ENCODE measurements at places on chromosomes 13 and 19. TPM values are rescaled to one million over a fixed set of nuclear protein-coding genes. Genes with fewer than 3 reads are reported as not detected.
A peak's percentile ranks its signal among the peaks of the same experiment; 100 is the strongest.

DNA sequence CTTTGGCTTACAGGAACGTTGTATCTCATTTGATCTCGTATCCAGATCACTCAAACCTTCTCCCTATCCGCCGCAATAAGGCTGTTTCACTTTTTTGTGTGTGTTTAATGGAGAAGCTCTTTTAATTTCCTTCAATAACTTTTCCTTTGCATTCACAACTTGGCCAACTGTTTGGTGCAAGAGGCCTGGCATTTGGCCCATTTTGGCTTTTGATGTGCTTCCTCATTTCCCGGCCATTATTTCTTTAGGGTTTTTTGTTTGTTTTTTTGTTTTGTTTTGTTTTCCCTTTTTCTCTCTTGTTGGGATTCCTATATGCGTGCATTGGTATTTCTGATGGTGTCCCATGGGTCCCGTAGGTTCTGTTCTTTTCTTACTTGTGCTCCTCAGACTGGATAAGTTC is 6.1 kb upstream of the UPF3A start:
- H3K4me1 ChIP-seq: peaks cover 6% of the 10 kb centered on the region
- no peak overlapping the region for H3K4me3 ChIP-seq
- H3K27me3 ChIP-seq: no peaks in the 10 kb centered on the region
- H3K27ac ChIP-seq: no peak overlapping the region
- no peak for DNase-seq
- H3K36me3 ChIP-seq: peaks cover 9% of the 10 kb centered on the region

DNA sequence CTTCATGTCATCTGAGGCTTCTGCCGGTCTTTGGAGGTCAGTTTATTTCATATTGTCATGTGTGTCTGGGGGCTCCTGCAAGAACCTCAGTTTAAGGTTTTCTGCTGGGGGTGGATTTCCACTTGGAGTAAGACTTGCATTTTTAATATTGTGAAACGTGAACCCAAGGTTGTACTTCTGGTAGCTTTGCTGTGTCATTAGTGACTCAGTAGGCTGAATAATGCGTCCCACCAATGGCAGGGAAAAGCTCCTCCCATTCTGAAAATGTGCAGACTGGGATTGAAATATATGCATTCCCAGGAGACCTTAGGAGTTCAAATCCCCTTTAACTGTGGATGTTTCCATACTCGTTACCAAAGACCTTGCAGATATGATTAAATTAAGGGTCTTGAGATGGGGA is 46.2 kb downstream of the ING1 start:
- DNase-seq: no peak
- H3K4me3 ChIP-seq: no peak overlapping the region
- H3K27ac ChIP-seq: no peak overlapping the region
- no peaks in the 10 kb centered on the region for H3K4me1 ChIP-seq
- no peaks in the 10 kb centered on the region for H3K27me3 ChIP-seq

- H3K4me1 ChIP-seq: peaks cover 57% of the 10 kb centered on the region
- no peaks in the 10 kb centered on the region for H3K36me3 ChIP-seq
- peak overlapping the region; percentile 93 for H3K27ac ChIP-seq
Measured at GRCh38 chr13:112721198-112722104, 31.6 kb downstream of the ATP11A start.

DNA sequence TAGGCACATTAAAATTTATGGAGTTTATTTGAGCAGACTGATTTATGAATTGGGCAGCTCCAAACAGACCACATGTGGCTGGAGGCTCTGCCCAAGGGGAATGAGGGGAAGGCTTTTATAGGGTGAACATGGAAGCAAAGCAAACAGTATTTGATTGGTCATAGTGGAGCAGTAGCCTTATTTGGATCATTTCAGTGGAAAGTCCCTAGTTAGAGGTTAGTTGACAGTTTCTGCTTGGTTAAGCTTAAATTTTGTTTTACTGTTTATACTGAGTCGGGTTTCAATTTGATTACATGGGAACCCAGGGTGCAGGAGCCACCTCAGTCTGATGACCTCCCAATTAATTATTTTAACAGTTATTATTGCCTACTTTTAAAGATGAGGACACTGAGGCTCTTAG is 140.5 kb downstream of the NDFIP2 start:
- no peak overlapping the region for H3K27ac ChIP-seq
- no peak for DNase-seq
- H3K4me3 ChIP-seq: no peak overlapping the region

GRCh38 chr13:73222627-73223305 is 164.0 kb downstream of the KLF5 start:
- H3K27ac ChIP-seq: no peak overlapping the region
- H3K27me3 ChIP-seq: no peaks in the 10 kb centered on the region
- H3K36me3 ChIP-seq: no peaks in the 10 kb centered on the region
- peak; percentile 17 for DNase-seq
- no peak overlapping the region for H3K4me3 ChIP-seq
- H3K4me1 ChIP-seq: no peaks in the 10 kb centered on the region

DNA sequence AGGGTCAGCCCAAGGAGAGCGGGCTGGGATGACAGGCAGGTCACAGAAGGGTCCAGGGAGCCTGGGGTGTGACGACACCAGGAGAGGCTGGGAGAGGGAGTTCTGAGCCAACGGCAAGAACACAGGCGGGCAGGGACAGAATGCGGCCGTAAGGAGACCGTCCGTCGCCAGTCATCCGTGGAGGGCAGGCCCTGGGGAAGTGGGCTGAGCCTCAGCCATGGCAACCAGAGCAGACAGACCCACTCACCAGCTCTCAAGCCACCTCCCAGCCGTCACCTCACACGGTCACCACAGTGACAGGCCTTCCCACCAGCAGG is 3.7 kb upstream of the TMEM86B start:
- H3K4me3 ChIP-seq: no peak overlapping the region
- H3K27me3 ChIP-seq: no peaks in the 10 kb centered on the region
- H3K27ac ChIP-seq: no peak overlapping the region
- peaks cover 33% of the 10 kb centered on the region for H3K36me3 ChIP-seq

GRCh38 chr19:42172261-42172660 is 40.0 kb upstream of the POU2F2 start:
- H3K27ac ChIP-seq: no peak overlapping the region
- H3K4me1 ChIP-seq: peaks cover 13% of the 10 kb centered on the region
- DNase-seq: no peak
- no peak overlapping the region for H3K4me3 ChIP-seq
- H3K36me3 ChIP-seq: no peaks in the 10 kb centered on the region
- H3K27me3 ChIP-seq: no peaks in the 10 kb centered on the region

DNA sequence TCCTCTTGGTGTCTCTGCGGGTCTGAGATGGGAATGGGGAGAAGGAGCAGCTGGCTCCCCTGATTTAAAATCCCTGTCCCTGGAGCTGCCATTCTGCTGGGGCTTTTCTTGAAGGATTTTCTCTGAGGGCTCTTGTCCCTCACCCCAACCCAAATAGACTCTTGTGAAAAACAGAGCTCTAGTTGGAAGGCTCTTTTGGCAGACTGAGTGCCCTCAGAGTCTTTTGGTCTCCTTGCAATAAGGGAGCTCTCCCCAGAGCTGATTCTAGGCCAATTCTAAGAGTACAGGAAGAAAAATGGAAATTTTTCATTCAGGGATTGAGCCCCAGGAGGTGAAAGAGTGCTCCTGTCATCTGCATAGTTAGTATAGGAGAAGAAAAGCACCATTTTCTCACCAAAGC is 238.3 kb downstream of the COG6 start:
- no peaks in the 10 kb centered on the region for H3K27me3 ChIP-seq
- H3K36me3 ChIP-seq: no peaks in the 10 kb centered on the region
- H3K27ac ChIP-seq: no peak overlapping the region

- peaks cover 24% of the 10 kb centered on the region for H3K4me1 ChIP-seq
- no peaks in the 10 kb centered on the region for H3K27me3 ChIP-seq
- no peak overlapping the region for H3K27ac ChIP-seq
- DNase-seq: peak; percentile 44
Measured at GRCh38 chr19:3474010-3474409, 6.3 kb downstream of the SMIM24 start.

DNA sequence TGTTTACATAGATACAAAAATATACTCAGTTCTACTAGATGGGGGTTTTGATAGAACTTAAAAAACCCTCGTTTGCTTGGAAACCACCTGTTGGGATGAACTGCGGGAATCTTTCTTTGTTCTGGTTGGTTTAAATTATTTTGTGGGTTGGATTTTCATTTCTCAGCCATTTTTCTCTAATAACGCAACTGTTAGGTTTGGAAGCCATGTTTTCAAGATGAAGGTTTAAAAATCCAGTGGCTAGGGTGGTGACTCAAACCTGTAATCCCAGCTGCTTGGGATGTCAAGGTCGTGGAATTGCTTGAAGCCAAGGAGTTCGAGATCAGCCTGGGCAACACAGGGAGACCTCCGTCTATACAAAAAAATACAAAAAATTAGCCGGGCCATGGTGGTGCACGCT is 1.6 kb downstream of the URI1 start:
- no peaks in the 10 kb centered on the region for H3K36me3 ChIP-seq
- DNase-seq: no peak
- H3K27me3 ChIP-seq: no peaks in the 10 kb centered on the region
- H3K4me1 ChIP-seq: peaks cover 30% of the 10 kb centered on the region
- no peak overlapping the region for H3K27ac ChIP-seq

DNA sequence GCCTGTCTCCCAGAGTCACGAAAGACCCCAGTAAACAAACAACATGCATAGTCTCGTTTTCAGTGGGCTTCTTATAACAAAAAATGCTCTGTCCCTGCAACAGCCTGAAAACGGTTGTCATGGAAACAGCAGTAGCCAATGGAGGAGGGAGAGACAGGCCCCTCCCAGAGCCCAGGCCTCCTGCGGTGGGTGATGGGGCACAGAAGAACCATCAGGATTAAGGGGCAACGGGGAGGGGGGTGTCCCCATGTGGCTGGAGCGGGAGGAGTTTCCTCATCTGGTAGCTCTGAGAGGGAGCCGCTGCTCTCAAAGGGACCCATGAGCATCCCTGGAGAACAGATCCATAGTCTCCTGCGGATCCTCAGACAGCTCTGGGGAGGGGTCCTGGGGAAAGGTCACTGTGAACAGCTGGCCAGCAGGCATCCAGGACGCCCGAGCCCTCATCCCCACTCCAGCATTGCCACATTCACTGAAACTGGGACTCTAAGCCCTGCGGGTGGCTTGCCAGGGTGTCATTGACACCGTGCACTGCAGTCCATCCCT is 37.5 kb upstream of the PNMA8B start:
- H3K36me3 ChIP-seq: no peaks in the 10 kb centered on the region
- no peak overlapping the region for H3K27ac ChIP-seq
- peaks cover 5% of the 10 kb centered on the region for H3K4me1 ChIP-seq
- no peak for DNase-seq
- no peak overlapping the region for H3K4me3 ChIP-seq
- peaks cover 5% of the 10 kb centered on the region for H3K27me3 ChIP-seq

GRCh38 chr13:39599842-39600241 is 3.2 kb downstream of the LHFPL6 start:
- H3K27me3 ChIP-seq: no peaks in the 10 kb centered on the region
- H3K36me3 ChIP-seq: no peaks in the 10 kb centered on the region
- DNase-seq: no peak
- H3K27ac ChIP-seq: no peak overlapping the region
- peaks cover 11% of the 10 kb centered on the region for H3K4me1 ChIP-seq

GRCh38 chr19:6062274-6062673 is 48.0 kb downstream of the RFX2 start:
- DNase-seq: no peak
- H3K27ac ChIP-seq: no peak overlapping the region
- no peak overlapping the region for H3K4me3 ChIP-seq
- H3K27me3 ChIP-seq: no peaks in the 10 kb centered on the region

GRCh38 chr19:40149501-40149900 is 41.7 kb upstream of the MAP3K10 start:
- H3K36me3 ChIP-seq: no peaks in the 10 kb centered on the region
- H3K27ac ChIP-seq: no peak overlapping the region
- H3K4me3 ChIP-seq: no peak overlapping the region
- DNase-seq: no peak
- no peaks in the 10 kb centered on the region for H3K4me1 ChIP-seq
- no peaks in the 10 kb centered on the region for H3K27me3 ChIP-seq

- DNase-seq: no peak
- H3K4me1 ChIP-seq: peaks cover 8% of the 10 kb centered on the region
- no peak overlapping the region for H3K27ac ChIP-seq
- H3K36me3 ChIP-seq: no peaks in the 10 kb centered on the region
- H3K27me3 ChIP-seq: no peaks in the 10 kb centered on the region
- no peak overlapping the region for H3K4me3 ChIP-seq
Measured at GRCh38 chr13:59495299-59495698, 668.4 kb downstream of the DIAPH3 start.

DNA sequence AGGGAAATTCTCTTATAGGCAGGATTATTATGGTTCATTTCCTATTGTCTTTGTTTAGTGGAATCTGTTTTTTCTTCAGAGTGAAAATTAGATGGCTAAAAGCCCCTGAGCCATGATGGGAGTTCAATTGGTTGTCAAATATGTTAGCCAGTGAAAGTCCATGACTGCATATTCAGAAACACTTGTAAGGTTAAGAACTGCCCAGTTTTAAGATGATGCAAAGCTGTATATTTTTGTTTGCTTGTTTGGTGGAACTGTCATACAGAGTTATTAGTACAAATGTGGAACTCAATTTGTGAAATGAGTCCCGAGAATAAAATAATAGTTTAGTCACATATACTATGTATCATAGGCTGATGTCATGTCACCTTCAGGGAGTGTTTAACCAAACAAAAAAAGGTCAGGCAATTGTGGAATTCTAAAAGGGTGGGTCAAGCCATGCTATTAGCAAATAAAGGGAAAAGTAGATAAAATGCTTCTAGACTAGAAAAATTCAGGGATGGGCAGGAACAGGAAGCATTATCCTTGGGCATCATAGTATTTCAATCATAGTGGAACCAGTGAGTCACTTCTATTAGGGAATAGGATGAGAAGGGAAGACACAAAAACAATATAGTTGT is 248.3 kb upstream of the SLITRK1 start:
- no peak overlapping the region for H3K27ac ChIP-seq
- no peaks in the 10 kb centered on the region for H3K36me3 ChIP-seq
- H3K4me1 ChIP-seq: no peaks in the 10 kb centered on the region

- no peak overlapping the region for H3K4me3 ChIP-seq
- no peaks in the 10 kb centered on the region for H3K27me3 ChIP-seq
- DNase-seq: no peak
- no peak overlapping the region for H3K27ac ChIP-seq
- no peaks in the 10 kb centered on the region for H3K36me3 ChIP-seq
- peaks cover 11% of the 10 kb centered on the region for H3K4me1 ChIP-seq
Measured at GRCh38 chr19:21023901-21024300, 3.4 kb downstream of the ZNF430 start.

GRCh38 chr13:20161275-20161950 is 561 bp upstream of the GJA3 start:
- H3K36me3 ChIP-seq: no peaks in the 10 kb centered on the region
- peaks cover 22% of the 10 kb centered on the region for H3K4me1 ChIP-seq
- no peak overlapping the region for H3K4me3 ChIP-seq
- H3K27ac ChIP-seq: no peak overlapping the region

- peaks cover 29% of the 10 kb centered on the region for H3K4me1 ChIP-seq
- peaks cover 21% of the 10 kb centered on the region for H3K36me3 ChIP-seq
- DNase-seq: no peak
- no peak overlapping the region for H3K4me3 ChIP-seq
- no peak overlapping the region for H3K27ac ChIP-seq
Measured at GRCh38 chr19:38385804-38386257, 2.0 kb downstream of the GGN start.

- H3K4me1 ChIP-seq: no peaks in the 10 kb centered on the region
- DNase-seq: peak; percentile 18
- no peaks in the 10 kb centered on the region for H3K36me3 ChIP-seq
- no peak overlapping the region for H3K4me3 ChIP-seq
- peak overlapping the region; percentile 19 for H3K27ac ChIP-seq
Measured at GRCh38 chr13:74061926-74062595, 72.1 kb downstream of the KLF12 start.

KIR2DL1 gene
- total RNA-seq: not detected

NACC1 gene
- 15.5 TPM for total RNA-seq

KCNRG gene
- total RNA-seq: 0.78 TPM

C19orf81 gene
- not detected for total RNA-seq

KLF1 gene
- total RNA-seq: not detected

KLK15 gene
- not detected for total RNA-seq

IGFL3 gene
- total RNA-seq: not detected

OR10H3 gene
- total RNA-seq: not detected

KANK2 gene
- total RNA-seq: 133 TPM

KIR3DL2 gene
- total RNA-seq: not detected
